ENCODE measurements at places on chromosomes 7 and 10.

GRCh38 chr10:125629758-125630376 is 53.1 kb downstream of the TEX36 start:
- DNase-seq = no peak

DNA sequence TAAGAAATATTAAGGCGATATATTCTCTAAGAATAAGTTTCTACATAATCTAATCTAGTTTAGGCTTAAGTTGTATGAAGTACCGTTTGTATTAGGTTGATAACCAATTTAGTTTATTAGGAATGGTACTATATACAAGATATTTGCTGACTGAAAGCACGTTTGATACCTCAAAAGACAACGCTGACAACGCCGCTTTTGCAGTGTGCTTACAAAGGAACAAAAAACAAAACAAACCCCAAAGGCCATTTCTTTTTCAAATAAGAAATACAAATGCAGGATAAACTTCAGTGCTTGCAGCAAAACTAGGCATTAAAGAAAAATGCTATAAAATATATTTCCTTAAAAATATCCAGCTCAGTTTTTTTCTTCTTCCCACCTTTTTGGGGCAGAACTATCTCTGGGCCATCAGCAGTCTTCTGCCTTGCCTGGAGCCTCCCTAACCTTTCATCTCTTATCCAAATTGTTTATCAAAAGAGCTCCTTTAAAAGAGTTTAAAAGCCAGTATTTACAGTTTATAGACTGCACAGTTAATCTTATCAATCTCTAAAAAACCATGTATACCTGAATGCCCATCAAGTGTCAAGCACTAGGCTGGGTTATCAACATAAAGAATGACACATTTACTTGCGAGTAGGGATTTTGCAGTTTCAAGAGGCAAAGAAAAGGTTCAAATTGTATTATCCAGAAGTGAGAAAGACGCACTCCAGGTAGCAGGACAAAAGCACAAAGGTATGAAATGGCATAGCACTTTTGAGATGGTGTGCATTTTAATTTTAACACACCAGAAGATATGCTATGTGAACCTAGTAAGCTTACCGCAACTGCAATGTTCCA is 4.1 kb upstream of the KMT2E start:
- no peak for DNase-seq

- DNase-seq = peak; percentile 93
These were observed at the start of gene SGMS1 for GRCh38 chr10:50623663-50624412. SGMS1 (minus strand) TSS chr10:50623956; CDS start chr10:50344114, 279,842 bp downstream.

DNA sequence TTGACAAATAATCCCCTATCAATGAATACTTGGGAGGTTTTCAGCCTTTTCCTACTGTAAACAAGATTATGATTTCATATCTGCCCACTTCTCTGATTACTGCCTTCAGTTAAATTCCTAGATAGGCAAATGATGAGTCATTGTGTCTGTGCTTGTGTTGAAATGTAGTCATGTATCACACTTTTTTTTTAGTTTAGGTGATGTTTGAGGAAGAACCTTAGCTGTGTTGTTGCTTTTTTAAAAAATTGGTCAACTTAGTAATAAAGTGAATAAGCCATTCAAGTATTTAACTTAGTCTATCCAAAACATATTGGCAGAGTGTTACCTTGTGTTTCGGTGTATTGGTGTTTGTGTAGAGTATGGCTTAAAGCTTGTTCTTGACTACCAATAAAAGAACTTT is 60.0 kb downstream of the WAC start:
- no peak for DNase-seq

DNA sequence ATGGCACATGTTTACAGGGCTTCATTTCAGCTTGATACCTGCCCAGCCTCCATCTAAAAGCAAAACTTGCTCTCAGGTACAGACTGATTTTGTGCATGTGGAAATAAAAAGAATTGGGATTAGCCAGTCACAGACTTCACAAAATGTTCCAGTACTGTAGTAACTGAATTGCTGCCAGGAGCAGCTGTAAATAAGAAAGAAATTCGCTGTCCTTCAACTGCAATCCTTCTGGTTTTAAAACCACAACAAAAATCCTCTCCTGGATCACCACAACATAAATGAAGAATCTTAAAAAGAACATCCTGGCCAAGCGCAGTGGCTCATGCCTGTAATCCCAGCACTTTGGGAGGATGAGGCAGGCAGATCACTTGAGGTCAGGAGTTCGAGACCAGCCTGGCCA is 3.9 kb upstream of the MIOS start:
- no peak for DNase-seq

DNA sequence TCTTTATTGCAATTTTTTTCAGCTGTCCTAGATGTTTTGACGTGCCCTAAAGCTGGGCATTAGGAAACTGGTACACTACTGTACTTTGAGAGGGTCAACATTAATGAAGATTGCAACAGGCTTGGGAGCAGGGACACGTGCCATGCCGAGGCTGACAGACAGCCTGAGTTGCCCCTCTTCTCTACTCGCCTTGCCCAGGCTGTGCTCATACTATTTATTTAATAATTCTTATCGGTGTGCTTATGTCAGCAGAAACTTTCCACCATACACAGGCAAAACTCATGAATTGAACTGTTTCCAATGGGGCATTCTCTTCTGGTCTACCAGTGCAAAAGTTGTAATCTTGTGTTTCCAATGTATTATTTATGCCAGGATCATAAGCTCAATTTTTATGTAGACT is 24.4 kb downstream of the C7orf57 start:
- DNase-seq = no peak

DNA sequence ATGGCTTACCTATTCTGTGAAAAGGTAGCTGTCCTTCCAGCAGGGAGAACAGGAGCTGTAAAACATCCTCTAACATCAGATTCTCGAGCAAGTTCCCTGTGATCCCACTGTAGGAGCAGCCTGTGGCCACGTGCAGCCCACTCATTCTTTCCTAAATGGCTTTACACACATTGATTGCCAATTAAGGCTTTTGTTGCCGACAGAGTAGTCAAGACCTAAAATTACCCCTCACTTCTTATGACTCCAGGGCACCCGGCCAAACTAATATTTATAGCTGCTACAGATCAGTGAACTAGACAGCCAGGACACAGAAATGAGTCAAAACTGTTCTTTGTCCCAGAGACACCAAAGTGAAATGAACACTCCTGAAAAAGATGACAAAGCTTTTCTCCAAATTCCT is 832.1 kb downstream of the SORCS3 start:
- no peak for DNase-seq

GRCh38 chr7:100080907-100081534 is 502 bp downstream of the ZNF3 start:
- no peak for DNase-seq

DNA sequence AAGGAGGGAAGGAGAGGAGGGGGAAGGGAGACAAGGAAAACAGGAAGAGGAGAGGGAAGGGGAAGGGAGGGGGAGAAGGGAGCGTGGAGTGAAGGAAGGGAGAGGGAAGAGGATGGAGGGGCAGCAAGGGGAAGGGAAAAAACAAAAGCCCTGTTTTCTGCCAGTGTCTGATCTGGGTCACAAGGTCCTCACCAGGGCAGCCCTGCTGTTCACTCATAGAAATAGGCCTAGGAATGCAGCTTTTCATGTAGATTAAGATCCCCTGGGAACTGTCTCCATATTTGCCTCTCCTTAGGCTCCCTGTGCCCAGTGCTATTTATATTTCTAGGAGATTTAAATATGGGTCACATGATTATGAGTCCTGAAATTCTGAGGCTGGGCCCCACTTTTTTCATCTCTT is 790.7 kb downstream of the TNS3 start:
- no peak for DNase-seq

- peak; percentile 69 for DNase-seq
These were observed 70.3 kb upstream of the NANOS1 start for GRCh38 chr10:118958984-118959925.

DNA sequence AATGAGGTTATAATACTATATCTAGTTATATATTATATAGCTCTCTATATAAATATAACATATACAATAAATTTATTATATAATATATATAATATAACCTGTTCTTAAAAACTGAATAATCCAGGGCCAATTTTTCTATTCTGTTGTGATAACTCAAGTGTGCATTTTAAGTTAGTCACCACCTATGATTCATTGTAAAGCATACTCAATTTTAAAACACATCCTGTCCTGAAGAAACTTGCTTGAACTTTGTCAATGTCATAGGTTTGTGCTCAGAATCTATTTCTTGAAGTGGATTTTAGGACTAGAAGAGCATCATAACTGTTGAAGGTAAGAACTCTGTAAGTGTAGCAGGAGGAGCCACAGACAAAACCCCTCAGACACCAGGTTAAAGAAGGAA is 1209.8 kb downstream of the REEP3 start:
- no peak for DNase-seq

GRCh38 chr10:29328983-29329382 is 40.1 kb downstream of the LYZL1 start:
- no peak for DNase-seq

DNA sequence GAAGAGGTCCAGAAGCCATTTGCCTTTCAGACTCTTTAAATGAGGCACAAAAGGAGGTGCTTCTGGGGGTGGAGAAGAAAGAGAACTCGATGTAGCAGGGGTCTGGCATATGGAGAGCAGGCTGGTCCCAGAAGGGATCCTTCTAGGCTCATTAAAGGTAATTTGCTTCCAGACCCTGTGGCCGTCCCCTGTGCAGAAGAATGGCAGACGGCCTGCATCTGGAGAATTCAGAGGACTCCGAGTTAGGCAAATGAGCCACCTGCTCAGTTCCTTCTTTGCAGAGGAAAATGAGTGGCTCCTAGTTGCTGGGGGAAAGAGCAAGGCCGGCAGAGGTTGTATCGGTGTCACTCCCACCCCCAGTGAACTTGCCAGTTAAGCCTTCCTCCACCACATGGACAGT is 73.8 kb upstream of the FAM180A start:
- no peak for DNase-seq

DNA sequence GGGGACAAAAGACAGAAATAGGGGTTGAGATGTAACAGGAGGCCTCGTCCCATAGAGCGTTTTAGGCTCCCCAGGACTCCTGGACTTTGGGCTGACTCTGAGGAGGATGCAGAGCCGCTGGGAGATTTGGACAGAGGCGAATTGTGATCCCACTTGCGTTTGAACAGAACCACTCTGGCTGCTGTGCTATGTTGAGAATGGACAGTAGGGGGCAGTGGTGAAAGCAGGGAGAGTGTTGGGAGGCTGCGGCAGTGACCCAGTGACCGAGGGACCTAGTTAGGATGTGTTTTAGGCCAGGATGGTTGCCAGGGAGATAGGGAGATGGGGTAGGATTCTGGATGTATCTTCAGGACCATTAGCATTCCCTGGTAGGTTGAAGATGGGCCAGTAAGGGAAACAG is 271.6 kb downstream of the CCDC3 start:
- no peak for DNase-seq

- no peak for DNase-seq
These were observed 20.3 kb downstream of the NCAPG2 start for GRCh38 chr7:158684329-158684728.

DNA sequence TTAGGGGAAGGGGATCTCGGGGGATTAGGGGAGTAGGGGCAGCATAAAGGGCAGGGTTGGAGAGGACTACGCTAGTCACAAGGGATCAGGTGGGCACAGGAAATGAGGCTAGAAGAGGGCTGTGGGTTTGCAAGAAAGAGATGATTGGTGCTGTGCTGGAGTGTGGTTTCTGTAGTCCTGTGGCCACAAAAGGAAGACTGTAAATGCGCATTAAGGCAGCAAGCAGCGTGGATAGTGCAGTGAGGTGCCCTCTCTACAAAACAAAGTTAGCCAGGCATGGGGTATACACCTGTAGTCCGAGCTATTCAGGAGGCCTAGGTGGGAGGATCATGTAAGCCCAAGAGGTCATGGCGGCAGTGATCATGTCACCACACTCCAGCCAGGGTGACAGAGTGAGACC is 212.1 kb downstream of the MLLT10 start:
- DNase-seq = no peak

GRCh38 chr10:96565774-96566173 is 21.0 kb downstream of the TM9SF3 start:
- no peak for DNase-seq

DNA sequence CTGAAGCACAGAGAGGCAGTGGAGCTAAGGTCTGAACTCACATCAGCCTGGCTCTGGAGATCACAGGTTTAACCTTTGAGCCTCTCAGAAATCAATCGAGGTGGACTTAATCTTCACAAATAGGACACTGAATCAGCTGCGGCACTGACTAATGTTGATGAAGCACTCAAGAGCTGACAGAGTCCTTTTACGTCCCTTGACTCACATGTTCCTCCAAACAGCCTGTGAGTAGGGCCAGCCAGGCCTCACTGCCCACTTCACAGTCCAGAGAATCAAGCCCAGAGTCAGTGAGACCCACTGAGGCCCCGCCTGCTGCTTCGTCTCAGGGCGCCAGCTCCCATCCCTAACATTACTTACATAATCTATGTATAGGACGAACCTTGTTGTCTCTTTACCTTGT is 63.1 kb downstream of the TNS3 start:
- DNase-seq = no peak

- peak; percentile 46 for DNase-seq
These were observed 57.6 kb downstream of the MKI67 start for GRCh38 chr10:128068398-128069285.

DNA sequence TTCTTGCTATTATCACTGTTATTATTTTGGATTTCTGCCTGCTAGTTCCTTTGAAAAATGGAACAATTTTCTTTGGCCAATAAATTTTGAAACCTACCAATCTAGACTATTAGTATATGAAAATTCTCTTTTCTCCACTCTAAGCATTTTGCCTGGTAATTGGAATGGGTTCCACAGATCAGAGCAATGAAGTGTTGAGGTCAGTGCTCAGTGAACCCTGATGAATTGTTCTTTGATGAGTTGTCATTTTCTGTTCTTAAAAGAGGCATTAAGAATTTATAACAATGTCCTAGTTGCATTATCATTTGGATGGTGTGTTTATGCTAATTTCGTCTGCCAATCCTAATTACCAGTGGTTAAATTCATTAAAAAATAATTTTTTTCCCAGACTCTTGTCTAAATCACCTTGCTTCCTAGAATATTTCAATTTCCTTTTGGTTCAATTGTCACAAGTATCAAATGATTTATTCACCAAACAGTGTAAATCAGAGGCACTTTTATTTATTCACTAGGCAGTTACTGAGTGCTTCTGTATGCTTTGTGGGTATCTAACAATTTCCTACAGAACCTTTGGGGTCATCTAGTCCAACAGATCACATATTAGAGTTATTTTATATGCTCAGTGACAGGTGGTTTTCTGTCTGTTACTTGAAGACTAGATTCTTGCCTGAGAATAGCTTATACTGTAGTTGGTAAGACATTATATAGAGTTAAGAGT is 239.0 kb downstream of the DNAJB9 start:
- DNase-seq = no peak

DNA sequence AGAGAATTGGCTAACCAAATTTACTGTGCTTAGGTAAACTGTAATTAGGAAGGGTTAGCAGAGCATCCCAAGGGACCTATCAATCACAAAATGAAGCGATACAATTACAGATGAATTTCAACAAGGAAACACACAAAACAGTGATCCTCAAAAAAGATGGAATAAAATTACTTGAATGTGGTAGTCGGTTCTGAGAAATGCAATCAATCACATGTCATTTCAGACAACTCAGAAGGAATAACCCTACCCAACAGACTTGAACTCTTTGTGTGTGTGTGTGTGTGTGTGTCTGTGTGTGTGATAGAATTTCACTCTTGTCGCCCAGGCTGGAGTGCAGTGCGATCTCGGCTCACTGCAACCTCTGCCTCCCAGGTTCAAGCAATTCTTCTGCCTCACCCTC is 43.5 kb downstream of the ST8SIA6 start:
- no peak for DNase-seq

GRCh38 chr7:32462977-32463376 is 27.2 kb downstream of the LSM5 start:
- no peak for DNase-seq

GRCh38 chr7:38753347-38753746 is 122.2 kb upstream of the AMPH start:
- DNase-seq = no peak

- no peak for DNase-seq
These were observed 184.3 kb upstream of the DGKB start for GRCh38 chr7:15086862-15087261.
